ENCODE measurements at places on chromosomes 6 and 20.
A peak's percentile ranks its signal among the peaks of the same experiment; 100 is the strongest.

DNA sequence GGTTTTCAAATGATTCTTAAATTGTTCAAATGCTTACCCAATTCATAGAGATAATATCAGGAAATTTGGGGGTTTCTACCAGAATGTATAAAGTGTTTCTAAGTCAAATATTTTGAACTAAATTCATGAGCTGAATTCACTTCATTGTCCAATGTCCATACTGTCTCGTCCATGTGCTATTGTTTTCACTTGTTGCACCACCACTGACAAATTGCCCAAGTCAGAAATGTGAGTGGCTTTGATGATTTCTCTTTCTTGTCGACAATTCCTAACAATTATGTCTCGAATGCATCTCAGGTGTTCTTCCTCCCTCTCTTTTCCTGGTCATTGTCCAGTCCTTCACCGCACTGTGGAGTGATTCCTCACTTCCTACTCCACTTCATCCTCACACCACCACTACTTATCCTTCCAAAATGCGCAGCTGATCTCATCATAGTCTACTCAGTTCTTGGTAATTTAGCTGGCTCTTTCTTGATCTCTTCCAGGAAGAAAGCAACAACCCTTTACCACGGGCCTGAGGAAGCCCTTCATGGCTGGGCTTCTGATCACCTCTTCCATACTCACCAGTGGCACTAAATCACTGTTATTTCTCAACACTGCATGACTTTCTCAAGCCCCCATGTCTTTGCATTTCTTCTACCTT is 161.1 kb downstream of the FOXA2 start:
- DNase-seq = no peak

GRCh38 chr20:20195021-20195705 is 142.8 kb downstream of the CFAP61 start:
- no peak for DNase-seq

GRCh38 chr20:4708856-4709255 is 12.9 kb upstream of the PRND start:
- DNase-seq = no peak

GRCh38 chr6:130164251-130164650 is 58.5 kb downstream of the SAMD3 start:
- no peak for DNase-seq

- DNase-seq = no peak
Measured at GRCh38 chr20:37396416-37397075, 50.6 kb downstream of the SRC start.

- DNase-seq = no peak
Measured at GRCh38 chr20:61852268-61853072, 213.2 kb downstream of the TAF4 start.

DNA sequence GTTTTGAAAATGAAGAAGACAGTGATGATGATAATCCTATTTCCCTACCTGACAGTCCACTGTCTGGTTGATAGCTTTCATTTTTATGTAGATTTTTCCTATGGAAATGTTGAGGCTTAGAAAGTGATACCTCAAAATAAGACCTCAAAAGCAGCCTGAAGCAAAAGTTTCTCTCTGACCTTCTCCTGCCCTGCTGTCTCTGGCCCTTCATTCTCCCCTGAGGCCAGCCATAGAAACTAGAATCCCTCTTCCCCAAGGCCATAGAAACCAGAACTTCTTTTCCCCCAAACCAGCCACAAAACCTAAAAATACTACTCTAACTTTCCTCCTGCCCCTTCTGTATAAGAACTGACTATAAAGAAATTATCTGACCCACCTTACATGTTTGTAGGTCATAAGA is 52.6 kb upstream of the GCM1 start:
- DNase-seq = no peak

DNA sequence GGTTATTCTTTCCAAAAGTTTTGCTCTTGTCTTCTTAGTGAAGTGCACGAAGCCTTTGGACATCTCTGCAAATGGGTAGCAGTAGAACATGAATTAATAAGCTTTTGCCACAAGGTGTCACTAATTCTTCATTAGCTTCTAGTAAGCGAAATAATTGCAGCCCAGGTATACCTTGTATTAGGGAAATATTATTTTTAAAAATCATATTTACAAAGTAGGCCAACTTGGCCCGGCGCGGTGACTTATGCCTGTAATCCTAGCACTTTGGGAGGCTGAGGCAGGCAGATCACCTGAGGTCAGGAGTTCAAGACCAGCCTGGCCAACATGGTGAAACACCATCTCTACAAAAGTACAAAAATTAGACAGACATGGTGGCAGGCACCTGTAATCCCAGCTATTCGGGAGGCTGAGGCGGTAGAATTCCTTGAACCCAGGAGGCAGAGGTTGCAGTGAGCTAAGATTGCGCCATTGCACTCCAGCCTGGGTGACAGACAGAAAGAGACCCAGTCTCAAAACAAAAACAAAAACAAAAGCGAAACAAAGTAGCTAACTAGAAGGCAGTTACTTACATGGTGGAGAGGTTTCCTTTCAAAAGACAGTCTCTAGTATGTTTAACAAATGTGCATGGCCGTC is 8.8 kb upstream of the RSPH3 start:
- DNase-seq = peak; percentile 58

GRCh38 chr6:28137505-28137981 is 4.1 kb upstream of the ZKSCAN8 start:
- DNase-seq = no peak

- DNase-seq = no peak
Measured at GRCh38 chr20:18989736-18990474, 176.3 kb downstream of the SCP2D1 start.

DNA sequence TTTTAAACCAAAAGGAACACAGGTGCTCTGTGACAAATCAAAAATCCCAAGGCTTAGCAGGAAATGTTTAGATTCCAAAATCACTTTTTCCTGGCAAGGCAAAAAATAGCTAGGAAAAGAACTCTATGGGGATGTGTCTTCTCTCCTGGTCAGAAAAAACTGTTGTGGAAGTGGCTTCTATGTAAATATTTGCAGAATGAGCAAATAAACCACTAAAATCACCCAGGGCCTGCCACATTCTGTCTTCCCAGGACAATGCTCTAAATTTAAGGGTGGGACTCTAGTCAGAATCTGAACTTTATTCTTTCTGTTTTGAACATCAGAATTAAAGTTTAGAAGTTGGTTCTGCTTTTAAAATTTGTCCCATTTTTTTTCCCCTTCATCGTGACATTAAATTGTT is 29.3 kb downstream of the GCM1 start:
- no peak for DNase-seq

DNA sequence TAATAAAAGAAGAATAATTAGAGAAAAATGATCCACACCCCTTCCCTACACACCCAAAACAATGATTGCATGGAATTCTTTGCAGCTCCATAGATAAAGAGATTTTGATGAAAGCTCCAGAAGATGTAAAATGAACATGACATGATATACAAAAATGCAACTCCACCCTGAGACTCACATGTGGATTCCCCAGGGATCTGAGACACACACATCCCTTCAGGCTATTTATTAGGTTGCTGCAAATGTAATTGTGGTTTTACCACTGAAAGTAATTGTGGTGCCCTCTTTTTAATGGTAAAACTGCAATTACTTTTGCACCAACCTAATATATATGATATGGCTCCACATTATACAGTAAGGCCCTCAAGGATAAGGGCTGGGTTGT is 40.4 kb upstream of the TBC1D7 start:
- no peak for DNase-seq

DNA sequence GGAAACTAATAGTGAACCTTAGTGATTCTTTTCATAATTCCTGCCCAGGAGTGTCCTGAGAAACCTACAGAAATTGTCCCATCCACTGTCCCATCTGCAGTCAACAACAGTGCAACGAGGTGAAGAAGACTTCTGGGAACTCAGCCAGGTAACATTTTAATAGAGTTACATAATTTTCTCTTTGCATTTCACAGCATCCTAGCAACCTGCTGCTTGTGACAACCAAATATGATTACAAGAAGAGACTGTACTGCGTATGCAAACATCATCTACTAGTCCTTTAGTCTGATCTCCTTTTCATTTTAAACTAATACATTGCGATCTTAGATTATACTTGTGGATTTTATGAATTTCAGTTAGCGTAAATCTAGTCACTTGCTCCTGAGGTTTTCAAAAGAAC is 951.6 kb downstream of the TFAP2A start:
- DNase-seq = no peak
